Right renal cortex interstitium (tissue), 3 donors: ENCODE measurements at places on chromosomes 6 and 20. TPM values are rescaled to one million over a fixed set of nuclear protein-coding genes. Genes with fewer than 3 reads are reported as not detected.

The GCNT2 gene
- 17.3 TPM for polyA plus RNA-seq

The CGAS gene
- 3.2 TPM for polyA plus RNA-seq

The TAP1 gene
- 11.2 TPM for polyA plus RNA-seq

The COL11A2 gene
- 3.8 TPM for polyA plus RNA-seq

The NMBR gene
- 0.26 TPM for polyA plus RNA-seq

The NKX2-2 gene
- not detected for polyA plus RNA-seq

The ANKEF1 gene
- 8.7 TPM for polyA plus RNA-seq

The C6orf52 gene
- polyA plus RNA-seq, result 4.9 TPM
